ENCODE measurements at places on chromosomes 11 and 22. TPM values are rescaled to one million over a fixed set of nuclear protein-coding genes. Genes with fewer than 3 reads are reported as not detected.

- DNase-seq: no peak
These were observed 683 bp upstream of the FADS3 start for GRCh38 chr11:61892085-61892370.

GRCh38 chr22:38412435-38413084, 42.4 kb downstream of the KCNJ4 start:
- DNase-seq: no peak

DNA sequence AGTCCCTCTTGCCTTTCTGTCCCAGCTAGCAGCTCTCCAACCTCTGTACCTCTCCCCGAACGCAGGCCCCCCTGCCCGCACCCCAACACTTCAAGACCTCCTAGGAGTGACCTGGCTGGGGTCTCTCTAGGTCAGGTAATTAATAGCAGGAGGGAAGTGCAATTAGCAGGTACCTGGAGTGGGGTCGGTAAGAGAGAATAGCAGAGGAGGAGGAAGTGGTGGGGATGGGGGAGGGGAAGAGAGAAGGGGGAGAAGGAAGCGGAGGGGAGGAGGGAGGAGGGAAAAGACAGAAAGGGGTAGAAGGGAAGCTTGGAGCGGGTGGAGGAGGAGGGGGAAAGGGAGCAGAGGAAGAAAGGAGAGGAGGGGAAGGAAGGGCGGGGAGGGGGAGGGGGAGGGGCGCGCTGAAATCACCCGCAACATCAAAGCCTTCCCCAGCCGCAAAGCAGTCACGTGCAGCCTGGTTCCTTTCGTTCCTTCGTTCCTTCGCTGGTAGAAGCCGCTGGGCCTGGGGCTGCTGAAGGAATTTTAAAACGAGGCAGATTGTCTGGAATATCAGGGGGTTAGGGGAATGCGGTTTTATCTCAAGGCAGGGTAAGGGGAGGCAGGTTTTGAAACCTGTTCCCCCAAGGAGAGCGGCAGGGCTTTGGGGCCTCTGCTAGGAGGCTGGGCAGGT, 29.3 kb upstream of the TCF20 start:
- peak; percentile 38 for DNase-seq

- no peak for DNase-seq
These were observed 53.7 kb downstream of the THAP12 start for GRCh38 chr11:76327202-76327601.

GRCh38 chr11:72041364-72042063, 38.8 kb downstream of the NUMA1 start:
- peak; percentile 81 for DNase-seq

DNA sequence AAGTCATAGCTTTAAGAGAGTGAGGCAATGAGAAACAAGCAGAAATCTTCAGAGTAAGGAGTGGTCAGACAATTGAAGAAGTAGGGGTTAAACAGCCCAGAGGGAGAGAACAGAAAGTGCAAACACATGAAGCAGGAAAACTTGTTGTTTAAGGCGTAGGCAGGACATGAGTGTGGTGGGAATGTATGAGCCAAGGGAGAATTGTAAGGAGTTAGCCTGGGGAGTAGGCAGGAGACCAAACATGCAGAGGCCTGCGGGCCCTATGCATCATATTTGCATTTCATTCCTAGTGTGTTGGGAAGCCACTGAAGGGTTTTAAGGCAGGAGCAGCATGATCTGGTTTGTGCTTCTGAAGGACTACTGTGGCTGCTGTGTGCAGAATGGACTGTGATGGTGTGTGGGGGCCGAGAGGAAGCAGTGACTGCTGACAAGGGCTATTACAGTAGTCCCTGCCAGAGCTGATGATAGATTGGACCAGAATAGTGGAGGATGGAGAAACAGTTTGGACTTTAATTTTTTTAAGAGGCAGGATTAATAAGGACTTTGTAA, 179.9 kb upstream of the C11orf87 start:
- DNase-seq: no peak

DNA sequence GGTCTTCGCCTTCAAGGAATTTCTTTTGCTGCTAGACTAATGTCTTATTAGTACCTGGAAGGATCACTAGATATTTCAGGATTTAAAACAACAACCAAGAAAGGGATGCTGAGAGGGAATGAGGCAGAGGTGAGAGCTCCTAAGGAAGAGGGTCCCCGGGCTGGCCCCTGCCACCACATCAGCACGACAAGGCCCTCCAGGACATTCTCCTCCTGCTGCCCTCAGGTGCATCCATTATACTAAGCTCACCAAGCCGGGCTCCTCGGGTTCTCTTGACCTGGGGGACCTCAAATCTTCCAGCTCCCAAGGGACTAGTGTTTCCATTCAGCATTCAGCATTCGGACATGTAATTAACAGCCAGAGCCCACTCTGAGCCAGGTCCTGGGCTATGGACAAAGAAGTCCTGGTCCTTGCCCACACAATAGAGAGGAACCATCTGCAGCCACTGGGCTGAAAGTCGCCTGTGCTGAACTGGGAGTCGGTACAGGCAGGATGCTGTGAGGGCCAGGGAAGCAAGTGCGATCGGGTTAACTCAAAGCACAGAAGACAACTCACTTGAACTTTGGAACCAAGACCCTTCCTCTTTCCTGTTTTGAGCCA, 29.4 kb upstream of the OAF start:
- DNase-seq: no peak

- no peak for DNase-seq
These were observed 122.1 kb downstream of the TRIM44 start for GRCh38 chr11:35784699-35785098.

DNA sequence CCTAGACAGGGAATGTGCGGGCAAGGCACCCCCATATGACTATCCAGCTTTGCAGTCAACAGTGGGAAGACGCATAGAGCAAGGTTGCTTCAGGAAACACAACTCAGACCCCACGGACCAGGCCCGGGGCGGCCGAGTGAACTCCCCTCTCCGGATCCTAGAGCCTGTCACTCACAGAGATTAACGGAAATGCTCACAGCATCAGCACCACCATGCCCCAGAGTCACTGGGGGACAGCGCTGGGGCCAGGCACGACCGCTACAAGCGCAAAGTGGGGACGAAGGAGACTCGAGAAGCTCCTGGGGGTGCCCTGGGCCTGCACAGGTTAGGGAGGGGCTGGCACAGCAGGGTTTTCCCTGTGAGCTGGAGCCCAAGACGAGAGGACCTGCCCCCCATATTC, 15.9 kb downstream of the MACROD1 start:
- no peak for DNase-seq

DNA sequence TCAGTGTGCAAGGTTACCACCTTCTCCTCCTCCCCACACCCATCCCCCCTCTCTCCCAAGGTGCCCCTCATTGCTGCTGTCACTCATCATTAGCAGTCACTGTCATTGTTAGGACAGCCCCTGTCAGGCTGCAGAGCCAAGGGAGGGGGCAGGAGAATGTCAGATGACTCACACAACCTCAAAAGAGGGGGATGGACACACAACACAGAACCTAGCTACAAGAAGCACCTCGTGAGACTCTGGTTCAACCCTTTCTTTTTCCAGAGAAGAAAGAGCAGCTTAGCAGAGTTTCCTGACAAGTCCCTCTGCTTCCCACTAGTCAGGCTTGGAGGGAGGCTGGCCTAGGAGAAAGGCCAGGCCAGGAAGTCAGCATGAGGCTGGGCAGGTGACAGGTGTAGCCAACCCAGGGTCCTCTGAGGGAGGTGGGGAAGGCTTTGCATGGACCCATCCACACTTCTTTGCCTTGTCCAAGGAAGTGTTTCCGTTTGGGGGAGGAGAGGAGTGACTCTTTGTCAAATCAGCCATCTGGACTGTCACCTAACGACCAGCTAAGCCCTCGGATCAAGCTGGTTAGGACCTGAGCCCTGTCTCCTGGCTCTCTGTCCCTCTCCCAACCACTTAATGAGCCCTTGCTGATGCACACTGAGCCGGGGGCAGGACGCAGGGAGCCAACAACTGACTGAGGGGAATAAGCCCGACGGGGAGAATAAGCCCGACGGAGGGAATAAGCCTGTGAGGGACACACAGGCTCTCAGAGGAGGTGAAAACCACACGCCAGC, 18.3 kb downstream of the ADORA2A start:
- DNase-seq: peak; percentile 55

DNA sequence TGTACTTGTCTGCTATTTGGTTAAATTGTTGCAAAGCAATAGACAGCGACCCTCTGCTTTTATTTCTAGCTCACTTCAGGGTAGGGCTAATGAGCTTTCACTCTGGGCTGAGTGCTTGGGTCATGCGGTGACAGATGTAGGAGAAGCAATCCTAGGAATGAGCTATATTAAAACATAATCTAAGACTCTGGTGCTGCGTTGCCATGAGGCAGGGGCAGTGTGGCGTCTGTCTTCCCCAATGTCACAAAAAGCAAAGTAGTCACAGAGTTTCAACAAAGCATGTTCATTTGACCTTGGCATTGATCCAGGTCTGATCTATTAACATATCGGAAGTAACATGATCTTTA, 55.5 kb upstream of the GRAMD1B start:
- no peak for DNase-seq

- DNase-seq: no peak
These were observed 3.5 kb downstream of the C11orf21 start for GRCh38 chr11:2298131-2298794.

DNA sequence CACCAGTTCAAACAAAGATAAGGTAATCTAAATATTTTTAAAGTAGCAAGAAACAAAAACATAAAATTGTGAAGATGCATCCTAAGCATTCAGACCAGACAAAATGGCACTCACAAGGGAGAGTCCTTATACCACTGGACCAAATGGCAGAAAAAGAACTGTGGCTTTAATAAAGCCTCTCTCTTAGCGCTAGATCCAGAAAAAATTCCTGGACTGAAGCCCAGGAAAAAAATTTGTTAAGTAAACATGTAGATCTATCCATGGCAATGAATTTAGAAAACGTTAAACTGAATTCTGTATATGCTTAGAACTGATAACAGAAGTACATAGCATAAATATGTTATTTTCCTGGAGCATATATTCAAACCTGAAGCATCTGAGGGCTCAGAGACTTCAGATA, 11.8 kb upstream of the CD59 start:
- no peak for DNase-seq

DNA sequence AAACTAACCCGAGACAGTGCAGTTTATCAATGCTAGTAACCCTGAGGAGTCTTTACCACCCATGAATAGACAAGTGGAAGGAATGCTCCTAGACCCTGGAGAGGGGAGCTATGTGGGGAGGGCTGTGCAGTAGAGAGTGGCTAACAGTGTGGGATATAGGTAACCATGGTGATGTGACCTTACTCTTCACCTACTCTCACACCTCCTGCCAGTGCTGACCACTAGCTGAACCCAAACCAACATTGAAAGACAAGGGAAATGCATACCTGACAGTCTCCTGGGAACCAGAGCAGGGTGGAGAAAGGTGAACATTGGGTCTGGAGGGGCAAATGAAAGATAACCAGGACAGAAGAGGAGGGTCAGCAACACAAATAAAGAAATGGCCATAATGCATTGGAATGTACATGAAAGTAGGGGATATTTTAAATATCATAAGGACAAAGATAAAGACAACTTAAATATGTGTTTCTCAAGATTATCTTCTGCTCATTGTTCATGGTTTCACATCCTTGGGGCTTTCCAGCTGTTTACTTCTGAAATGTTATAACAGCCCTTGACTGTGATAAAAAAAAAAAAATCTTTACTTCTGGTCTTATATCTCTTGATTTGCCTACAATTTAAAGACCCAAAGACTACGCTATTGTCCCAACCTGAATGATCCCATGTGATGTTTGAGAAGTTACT, 983.3 kb upstream of the TENM4 start:
- DNase-seq: no peak

- DNase-seq: no peak
These were observed 38.0 kb downstream of the TOLLIP start for GRCh38 chr11:1271406-1271805.

GRCh38 chr11:120413480-120413879, 77.3 kb downstream of the ARHGEF12 start:
- peak; percentile 76 for DNase-seq

DNA sequence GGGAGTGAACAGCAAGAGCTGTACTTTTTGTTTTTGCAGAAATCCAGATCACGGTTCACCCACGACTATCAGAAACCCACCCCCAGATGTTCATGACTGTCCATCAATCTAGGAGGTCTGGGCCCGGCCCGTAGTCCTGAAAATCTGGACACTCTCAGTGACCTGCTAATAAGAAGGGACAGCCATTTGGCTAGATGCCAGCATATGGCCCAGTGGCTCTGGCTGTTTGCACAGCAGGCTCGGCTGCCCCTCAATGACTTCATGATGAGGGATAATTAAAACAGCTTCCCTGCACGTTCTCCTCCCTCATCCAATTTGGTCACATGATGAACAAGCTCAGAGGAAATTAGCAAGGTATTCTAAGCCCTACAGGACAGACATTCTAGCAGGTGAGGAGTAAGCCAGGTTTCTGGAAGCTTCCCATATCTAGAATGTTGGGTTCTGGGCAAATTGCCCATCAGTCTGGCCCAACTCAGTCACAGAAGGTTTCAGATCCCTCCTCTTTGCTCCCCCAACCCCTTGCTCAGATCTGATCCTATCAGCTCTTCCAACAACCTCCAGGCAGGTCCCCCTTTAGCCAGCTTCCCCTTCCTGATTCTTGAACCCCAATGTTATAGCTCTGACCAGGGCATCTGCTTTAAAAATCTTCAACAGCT, 397.3 kb downstream of the SHANK2 start:
- no peak for DNase-seq

GRCh38 chr11:29336727-29337575, 679.9 kb downstream of the KCNA4 start:
- no peak for DNase-seq

GRCh38 chr11:8389029-8389996, 125.6 kb upstream of the LMO1 start:
- DNase-seq: no peak

- DNase-seq: peak; percentile 73
These were observed 115.1 kb upstream of the RASSF10 start for GRCh38 chr11:12893787-12894672.

DNA sequence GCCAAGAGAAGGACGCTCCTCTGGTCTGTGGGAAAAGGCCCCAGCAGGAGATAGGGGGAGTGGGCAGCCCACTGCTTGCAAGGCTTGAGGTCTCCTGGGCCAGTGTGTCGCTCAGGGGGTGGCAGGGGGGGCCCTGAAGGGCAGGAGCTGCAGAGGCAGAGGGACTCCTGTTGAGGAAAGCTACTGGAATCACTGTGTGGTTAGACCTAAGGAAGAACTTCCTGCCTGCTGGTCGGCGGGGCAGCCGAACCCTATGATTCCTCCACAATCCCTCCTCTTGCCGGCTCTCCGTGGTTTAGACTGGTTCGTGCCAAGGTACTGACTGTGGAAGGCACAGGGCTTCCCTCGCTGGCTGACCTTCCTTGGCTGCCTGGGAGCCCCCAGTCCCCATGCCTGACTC, 6.2 kb downstream of the GP1BB start:
- DNase-seq: no peak

Gene SMIM35
- total RNA-seq: not detected

Gene GGTLC3
- total RNA-seq: not detected

Gene OSM
- total RNA-seq: not detected

Gene PUS3
- total RNA-seq: 20.9 TPM

Gene TRIM6
- 0.13 TPM for total RNA-seq

Gene OR56A1
- total RNA-seq: not detected

Gene PANX3
- total RNA-seq: not detected

Gene HEPN1
- not detected for total RNA-seq

Gene FXYD6
- 12.9 TPM for total RNA-seq

Gene SLC1A2
- total RNA-seq: 0.11 TPM

Gene GVQW3
- 9.9 TPM for total RNA-seq

Gene KIRREL3
- not detected for total RNA-seq
